ENCODE measurements at places on chromosomes 1 and 21.

DNA sequence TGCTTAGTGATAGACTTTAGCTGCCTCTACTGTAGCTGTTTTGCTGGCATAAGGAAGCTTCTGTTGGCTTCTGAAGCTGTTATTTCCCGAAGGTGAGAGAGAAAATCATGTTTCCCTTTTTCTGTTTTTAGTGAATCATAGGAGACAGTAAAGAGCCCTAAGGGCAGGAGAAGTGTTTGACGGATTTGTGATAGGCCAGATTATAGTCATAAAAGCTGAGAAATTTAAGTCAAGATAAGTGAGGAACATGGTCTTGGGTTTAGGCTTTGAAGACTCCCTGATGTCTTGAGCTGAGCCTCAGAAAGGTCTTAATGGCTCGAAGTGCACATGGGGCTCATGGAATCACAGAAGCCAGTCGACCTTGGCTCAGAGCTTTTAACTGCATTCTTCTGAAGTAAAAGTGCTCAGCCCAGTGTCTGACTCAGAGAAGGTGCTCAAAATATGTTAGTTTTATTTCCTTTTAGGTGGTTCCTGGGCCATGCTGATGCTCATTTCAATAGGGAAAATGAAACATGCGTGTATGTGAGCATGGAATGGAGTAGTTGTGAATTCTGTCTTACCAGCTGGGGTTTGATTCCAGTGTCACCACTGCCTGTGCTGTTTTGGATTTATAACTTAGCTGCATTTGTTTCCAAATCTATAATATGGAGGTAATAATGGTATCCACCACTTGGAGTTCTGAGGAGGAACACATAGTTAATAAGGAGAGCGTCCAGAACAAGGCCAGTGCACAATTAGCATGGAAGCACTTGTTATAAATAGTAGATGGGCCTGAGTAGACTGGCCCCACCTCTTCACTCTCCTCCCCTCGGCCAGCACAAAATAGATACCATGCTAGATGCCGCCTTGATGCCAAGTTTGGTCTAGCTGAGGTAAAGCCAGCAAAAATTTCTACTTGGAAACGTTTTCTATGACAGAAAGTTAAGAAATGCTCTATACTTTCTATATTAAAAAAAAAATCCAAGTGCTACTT lies 99.2 kb downstream of the C1orf21 start:
- no peak for DNase-seq

DNA sequence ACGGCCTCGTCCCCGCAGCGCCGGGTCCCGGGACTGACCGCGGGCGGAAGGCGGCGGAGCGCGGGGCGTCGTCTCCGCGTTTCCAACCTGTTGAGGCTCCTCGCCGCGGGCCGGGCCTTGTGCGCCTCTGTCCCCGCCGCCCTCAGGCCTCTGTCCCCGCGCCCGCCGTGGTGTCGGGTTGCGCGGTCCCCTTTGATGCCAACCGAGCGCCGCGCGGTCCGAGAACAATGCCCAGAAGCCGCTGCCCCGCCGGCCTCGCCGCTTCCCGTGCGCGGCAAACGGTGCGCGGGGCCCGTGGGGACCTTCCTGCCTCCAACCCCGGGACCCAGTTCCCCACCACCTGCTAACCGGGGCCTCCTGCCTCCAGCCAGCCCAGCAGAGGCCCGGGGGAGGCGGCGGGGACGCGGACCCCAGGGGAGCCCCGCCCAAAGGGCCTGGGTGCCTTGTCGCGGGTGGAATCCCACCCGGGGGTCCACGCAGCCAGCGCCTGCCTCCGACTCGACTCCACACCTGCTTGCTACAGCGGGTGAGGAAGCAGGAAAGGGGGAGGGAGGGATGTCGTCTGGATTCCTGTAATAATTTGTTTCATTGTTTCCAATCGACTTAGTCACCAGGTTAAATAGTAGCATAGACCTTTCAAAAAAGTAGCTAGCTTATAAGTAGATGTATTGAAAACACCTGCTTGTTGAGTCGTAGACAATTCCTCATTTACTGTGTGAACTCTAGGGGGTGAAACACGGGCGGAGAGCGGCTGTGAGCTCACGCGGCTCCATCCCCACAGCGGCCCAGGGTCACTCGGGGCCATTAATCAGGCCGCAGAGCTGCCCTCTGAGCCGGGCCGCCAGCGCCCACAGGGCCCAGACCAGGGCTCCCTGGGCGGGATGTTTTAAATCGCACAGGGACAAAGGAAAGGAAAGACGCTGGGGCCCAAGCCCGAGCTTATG lies 1.1 kb downstream of the COL18A1 start:
- no peak for DNase-seq

DNA sequence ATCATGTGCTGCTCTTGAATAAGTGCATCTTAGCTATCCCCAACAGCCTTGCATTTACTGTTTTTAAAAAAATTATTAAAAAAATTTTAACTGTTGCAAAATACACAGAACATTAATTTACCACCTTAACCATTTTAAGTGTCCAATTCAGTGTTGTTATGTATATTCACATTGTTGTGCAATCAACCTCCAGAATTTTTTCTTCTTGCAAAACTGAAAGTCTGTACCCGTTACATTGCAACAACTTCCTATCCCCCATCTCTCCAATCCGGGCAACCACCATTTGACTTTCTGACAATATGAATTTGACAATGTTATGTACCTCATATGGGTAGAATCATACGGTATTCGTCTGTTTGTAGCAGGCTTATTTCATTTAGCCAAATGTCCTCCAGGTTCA lies 83.1 kb downstream of the FMN2 start:
- DNase-seq, result peak; percentile 40

DNA sequence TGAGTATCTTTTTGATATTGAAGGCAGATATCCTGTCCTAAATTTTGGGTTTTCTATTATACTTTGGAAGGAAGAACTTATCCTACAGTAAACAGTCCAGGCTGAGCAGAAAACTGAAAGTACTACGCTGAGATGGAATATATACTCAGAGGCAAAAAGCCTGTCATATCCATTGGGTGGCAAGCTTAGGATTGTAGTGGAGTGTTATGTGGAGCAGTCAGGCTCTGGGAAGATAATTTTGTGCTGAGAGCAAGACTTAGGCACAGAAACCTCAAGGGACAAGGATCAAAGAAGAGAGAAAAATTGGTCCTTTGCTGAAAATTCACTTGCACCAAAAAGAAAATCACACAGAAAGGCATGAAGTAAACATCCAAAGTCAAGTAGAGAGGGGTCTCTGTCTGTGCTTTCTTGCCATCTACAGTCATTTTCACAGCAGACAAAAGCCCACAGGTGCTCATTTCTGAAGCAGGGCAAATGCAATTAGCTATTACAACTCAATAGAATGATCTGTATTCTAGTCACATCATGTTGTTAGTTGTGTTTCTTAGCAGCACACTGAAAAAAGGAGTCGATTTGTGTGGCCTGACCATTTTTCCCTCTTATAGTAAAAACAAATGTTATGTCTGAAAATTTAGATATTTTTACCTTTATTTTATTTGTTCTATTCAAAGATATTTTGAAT lies 38.5 kb downstream of the CRB1 start:
- no peak for DNase-seq

DNA sequence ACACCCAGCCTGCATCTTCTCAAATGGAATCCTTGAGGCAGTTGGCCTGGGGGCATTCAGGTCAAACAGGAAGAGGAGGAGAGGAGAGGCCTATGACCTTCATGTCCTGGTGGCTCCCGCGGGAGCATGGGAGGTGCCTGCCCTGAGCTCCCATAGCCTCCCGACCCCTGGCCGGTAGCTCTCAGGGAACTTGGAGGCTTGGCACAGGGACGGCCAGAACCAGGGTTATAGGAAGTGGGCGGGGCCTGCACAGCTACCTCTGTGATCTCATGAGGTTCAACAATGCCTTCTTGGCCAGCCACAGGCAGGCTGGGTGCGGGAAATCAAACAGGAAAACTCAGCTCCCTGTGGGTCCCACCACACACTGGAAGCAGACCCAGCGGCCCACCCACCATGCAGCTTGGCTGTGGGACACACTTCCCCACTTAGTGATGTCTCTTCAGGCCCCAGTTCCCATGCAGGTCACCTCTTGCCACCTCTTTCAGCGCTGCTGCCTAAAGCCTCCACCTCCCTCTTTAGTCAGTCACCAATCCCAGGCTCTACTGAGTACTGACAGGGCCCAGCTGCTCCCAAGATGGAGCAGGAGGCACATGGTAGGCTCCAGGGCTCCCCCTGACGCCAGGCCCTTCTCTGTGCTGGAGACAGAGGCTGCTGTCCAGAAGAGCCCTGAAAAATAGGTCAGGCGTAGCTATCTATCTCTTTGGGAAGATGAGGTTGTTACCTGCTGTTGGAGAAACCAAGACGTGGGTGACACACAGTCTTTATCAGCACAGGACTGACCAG lies at the start of gene SLFNL1:
Gene SLFNL1 (minus strand): TSS at position 200 of the 783 bp plus-strand sequence. CDS start 1,065 bp downstream, outside the sequence.
- DNase-seq, result peak; percentile 44

DNA sequence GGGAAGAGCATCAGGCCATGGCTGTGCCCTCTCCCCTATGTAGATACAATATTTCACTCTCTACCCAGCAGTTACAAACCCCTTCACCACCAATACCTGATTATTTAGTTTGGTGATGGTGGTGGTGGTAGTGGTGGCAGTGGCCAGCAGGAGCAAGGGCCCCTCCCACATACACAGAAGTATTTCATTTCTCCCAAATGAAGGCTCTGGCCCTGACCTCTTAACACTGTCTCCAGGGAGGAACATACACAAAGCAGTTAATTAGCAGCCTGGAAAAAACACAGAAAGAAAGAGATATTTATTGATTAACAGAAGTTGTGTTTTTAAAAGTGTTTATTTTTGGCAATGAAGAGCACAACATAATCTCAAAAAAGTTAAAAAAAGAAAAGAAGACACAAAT lies 212.7 kb upstream of the SAMSN1 start:
- DNase-seq, result no peak

GRCh38 chr1:173056365-173056764 lies 5.6 kb upstream of the TNFSF18 start:
- no peak for DNase-seq

DNA sequence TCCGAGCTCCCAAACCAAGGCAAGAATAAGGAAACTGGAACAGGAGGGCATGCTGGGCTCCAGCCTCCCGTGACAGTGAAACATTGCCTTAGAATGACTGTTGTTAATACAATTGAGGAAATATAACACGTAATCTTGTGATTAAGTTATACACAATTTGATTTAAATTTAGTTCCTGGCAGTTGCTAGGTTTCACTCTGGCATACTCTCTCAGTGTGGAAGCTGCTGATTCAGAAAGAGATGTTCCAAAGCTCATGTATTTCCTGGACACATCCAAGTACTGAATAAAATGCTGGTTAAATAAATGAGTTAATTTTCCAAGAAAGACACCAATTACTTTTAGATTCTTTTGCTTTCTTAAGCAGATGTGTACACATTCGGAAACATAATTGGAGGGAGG lies 176.1 kb downstream of the GRIK1 start:
- no peak for DNase-seq

GRCh38 chr1:30818568-30819243 lies 61.1 kb upstream of the LAPTM5 start:
- DNase-seq, result no peak

DNA sequence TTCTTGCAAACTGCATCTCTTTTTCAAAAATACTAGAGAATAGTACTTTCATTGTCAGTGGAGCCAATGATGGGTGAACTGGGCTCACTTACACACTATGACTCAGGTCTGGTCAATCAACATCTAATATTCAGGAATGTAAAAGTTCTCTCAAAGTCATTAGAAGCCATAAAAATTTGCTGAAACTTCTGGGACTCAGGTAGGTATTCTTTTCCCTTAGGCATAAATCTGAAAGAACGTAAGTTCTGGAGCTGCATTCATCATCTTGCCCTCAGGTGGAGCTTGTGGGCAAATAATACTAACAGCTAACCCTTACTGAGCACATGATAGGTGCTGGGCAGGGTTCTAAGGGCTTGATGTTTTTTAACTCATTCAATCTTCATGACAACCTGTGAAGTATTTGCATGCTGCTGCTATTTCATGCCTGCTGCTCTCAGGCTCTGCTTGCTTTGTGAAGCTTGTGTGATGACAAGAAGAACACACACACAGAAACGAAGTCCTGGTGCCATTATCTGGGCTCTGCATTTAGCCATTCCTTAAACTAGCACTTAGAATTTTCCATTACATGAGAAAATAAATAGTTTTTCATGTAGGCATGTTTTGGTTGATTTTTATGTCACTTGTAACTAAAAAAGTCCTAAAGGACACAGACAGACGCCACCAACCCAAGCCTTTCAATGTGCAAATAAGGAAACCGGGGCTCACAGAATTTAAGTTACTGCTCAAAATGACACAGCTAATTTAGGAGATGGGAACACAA lies 394.2 kb upstream of the LYPLAL1 start:
- DNase-seq, result no peak

DNA sequence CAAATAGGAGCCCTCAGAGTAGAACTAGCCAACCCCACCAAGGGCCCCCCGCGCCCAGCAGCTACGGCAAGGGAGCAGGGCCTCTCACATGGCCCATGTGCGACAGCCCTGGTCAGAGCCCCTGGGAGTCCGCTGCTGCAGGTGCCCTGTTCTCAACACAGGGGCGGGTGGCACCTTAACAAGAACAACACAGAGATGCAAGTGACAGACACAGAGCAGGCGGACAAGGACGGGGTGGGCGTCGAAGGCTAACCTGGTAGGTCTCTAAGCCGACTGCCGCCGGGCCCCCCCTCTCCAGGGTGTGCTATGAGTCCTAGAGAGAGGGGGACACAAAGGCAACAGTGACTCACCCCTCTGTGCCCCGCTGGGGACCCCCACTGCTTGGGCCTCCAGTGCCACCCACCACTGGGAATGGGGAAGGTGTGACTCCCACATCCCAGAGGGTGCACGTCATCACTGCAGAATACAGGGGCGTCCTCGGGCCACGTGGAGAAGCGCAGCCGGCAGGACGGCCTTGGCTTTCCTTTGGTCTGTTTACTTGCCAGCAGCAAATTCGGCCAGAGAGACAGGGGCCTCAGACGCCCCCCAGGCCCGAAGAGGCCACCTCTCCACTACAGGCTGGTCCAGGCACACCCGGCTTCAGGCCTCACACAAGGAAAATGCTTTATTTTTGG lies 44.8 kb downstream of the PRDM15 start:
- no peak for DNase-seq

GRCh38 chr1:222844411-222844779 lies 29.6 kb downstream of the DISP1 start:
- DNase-seq, result no peak

Measured in NB4 (cell line).